Stimulated activated CD8-positive, alpha-beta memory T cell treated with anti-CD3 and anti-CD28 coated beads, Interleukin-7, amount 100 ng/mL, for 1 hour (primary cell): ENCODE measurements at places on chromosomes 6 and 20.

GRCh38 chr6:15553031-15553430 lies 109.8 kb downstream of the DTNBP1 start:
- DNase-seq: no peak

DNA sequence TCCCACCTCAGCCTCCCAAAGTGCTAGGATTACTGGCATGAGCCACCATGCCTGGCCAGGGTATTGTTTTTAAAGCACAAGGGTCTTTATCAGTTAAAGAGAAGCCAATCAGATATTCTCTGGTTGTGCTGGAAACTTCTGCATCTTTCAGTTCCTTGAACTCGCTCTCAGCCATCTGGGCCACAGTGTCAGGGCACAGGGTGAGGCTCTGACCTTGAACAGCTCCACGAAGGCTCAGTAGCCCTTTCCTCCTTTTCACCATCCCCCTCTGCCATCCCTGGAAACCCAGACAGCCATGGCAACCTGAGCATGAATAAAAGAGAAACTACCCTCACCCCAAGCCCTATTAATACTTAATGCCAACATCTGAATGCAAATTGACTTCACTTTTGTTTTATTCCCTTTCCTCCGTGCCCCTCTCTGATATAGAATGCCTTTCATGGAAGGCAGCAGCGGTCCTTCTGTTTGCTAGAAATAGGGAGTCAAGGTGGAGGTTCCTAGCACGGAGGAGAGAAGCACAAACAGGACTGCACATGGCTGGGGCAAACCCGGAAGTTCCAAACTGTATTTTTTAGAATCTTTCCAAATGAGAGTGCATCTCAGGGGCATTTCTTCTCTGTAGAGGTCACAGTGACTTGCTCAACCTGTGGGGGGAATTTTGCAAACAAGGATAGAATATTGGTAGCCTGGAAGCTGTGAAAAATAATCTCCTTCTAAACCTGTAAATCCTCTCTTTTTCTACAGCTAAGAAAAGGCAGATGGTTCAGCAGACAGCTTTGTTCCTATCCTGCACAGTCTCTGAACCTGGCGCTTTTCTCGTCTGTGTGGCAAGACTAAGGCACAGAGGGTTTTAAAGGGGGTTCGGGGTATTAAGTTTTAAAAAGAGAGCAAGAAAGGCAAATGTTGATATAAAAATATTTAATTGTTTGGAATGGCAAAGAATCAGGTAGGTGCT lies 176.4 kb upstream of the RREB1 start:
- DNase-seq: no peak

GRCh38 chr6:159969204-159969912 lies 476 bp downstream of the IGF2R start:
- DNase-seq: no peak

- no peak for DNase-seq
Observed at GRCh38 chr20:52145587-52145986, 46.0 kb downstream of the ZFP64 start.

DNA sequence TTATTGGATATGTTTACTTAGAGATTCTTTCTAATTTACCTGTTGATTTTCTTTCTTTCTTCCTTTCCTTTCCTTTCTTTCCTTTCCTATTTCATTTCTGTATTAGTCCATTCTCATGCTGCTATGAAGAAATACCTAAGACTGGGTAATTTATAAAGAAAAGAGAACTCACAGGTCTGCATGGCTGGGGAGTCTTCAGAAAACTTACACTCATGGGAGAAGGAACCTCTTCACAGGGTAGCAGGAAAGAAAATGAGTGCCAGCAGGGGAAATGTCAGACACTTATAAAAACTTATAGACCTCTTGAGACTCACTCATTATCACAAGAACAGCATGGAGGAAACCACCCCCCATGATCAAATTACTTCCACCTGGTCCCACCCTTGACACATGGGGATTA lies 40.8 kb downstream of the HDAC2 start:
- no peak for DNase-seq

GRCh38 chr20:14667226-14667625 lies 329.8 kb upstream of the FLRT3 start:
- no peak for DNase-seq

GRCh38 chr20:48092596-48093280 lies 307.5 kb upstream of the SULF2 start:
- DNase-seq: no peak

GRCh38 chr20:23224806-23225205 lies 125.8 kb upstream of the NXT1 start:
- no peak for DNase-seq

- no peak for DNase-seq
Observed at GRCh38 chr6:32222333-32223230, 1.3 kb downstream of the NOTCH4 start.

- DNase-seq: no peak
Observed at GRCh38 chr6:7136859-7137334, 29.1 kb downstream of the RREB1 start.
